Kasumi-1 (cell line): ENCODE measurements at places on chromosomes 5 and 9.
A peak's percentile ranks its signal among the peaks of the same experiment; 100 is the strongest.

- no peak for DNase-seq
These were observed 340.5 kb downstream of the PIK3R1 start for GRCh38 chr5:68555907-68556681.

DNA sequence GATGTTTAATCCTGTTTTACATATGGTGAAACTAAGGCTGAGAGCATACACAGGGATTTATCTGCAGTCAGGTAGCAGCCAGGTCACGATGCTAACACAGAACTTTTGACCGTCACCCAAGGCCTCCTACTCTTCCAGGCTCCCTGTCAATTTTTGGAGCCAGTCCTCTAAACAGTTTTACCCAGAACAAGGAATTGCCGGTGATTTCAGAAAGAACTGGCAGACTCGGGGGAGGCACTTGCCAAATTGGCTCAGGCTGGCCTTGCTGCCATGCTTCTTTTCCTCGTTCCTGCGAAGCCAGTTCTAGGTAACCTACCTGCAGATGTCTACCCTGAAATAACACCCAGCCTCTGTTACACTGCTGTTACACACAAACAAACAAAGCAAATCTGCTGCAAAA lies 21.2 kb downstream of the GRIA1 start:
- no peak for DNase-seq

GRCh38 chr5:38163636-38164237 lies 94.6 kb upstream of the EGFLAM start:
- DNase-seq, result no peak

- DNase-seq, result no peak
These were observed 93.9 kb upstream of the LMX1B start for GRCh38 chr9:126519660-126520420.

- DNase-seq, result no peak
These were observed 162.6 kb downstream of the TAF11L14 start for GRCh38 chr5:17796757-17797396.

DNA sequence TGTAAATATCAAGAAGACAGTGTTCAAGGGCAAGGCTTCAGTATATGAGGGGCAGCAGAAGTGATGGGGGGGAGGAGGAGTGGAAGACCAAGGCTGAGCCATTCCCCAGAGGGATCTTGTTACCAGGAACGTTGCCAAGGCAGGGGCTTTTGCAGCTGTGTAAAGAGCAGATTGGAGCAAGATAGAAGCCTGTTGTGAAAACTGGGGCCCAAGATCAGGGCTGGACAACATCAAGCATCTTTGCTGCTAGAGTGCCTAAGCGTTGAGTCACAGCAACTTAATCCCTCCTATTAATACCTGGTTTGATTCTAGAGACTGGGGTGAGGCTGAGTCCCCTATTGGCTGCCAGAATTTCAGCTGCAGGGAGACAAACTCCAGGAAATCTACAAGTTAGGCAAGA lies 18.4 kb upstream of the ERCC6L2 start:
- no peak for DNase-seq

GRCh38 chr5:312845-313244 lies 8.7 kb upstream of the AHRR start:
- DNase-seq, result no peak

DNA sequence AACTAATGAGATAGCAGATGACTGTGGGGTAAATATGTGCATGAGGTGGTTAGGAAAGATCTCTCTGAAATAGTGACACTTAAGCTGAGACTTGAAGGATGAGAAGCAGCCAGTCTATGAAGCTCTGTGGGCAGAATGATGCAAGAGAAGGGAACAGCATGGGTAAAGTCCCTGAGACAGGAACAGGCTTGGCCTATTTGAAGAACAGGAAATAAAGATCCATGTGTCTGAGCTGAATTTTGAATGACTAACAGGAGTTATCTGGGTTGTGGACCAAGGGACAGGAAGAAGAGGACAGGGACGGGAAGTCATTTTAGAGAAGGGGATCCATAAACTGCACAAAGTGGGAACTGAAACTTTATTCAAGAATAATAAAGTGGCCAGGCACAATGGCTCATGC lies 25.6 kb upstream of the HMGCS1 start:
- peak; percentile 99 for DNase-seq

- DNase-seq, result peak; percentile 14
These were observed 14.9 kb downstream of the GAPT start for GRCh38 chr5:58505971-58506640.

DNA sequence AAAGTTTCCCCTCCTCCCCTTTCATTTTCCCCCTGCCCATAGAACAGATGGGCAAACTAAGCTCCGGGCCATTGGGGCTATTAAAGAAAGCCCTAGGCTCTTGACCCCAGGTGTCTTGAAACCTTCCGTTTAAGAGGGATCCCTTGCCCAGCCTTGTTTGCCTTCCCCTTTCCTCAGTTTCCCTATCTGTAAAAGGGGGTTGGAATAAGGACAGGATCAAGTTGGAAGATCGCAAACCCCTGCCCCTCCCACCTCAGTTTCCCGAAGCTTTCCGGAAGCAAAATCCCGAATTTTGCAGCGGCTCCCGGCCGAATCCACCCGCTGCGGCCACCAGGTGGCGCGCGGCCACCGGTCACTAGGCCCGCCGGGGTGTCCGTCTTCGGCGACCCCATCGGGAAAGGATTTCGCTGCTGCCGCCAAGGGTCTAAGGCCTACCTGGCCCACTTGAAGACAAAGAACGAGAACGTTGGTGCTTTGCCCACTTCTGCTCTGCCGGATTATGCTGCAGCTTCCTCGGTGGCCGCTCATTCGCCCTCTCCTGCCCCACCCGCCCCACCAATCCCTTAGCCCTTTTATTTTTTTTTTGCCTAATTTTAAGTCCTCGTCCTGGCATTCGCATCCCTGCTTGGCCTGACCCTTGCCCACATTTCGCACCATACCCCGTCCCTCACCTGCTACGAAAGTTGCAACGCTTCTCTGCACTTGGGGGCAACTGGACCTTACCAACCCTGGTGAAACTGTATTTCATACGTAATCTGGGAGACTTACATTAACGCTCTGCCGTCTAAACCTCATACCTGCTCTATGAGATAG lies 962 bp upstream of the NR6A1 start:
- DNase-seq, result peak; percentile 30

DNA sequence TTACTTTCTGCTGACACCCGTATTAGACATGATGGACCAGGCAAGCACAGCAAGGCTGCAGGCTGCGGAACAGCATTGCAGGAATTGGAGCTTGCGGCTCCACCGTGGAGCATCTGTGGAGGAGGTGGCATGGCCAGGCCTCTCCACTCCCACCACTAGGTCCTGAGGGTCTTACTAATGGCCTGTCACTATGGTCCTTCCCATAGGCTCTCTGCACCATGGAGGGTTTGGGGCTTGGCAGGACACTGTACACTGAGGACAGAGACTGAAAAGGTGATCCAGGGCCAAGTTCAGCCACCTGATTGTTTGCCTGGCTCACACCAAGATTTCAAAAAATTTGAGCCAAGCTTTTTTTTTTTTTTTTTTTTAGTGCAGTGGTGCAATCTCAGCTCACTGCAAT lies 14.3 kb upstream of the ZBTB43 start:
- DNase-seq, result no peak

DNA sequence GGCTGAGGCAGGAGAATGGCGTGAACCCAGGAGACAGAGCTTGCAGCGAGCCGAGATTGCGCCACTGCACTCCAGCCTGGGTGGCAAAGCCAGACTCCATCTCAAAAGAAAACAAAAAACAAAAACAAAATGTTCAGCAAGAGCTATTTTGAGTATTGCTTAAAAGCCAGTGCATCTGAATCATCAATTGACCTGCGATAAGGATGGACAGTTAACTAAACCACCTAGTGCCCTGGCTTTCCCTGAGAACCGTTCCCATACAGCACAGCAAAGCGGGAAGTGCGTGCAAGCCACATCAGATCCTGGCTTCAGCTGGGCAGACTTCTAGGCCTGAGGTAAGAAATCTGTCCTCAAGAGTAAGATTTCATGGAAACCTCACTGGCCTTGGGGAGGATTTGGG lies 2.7 kb downstream of the DYNC2I2 start:
- DNase-seq, result no peak

GRCh38 chr9:38334234-38334633 lies 58.3 kb upstream of the ALDH1B1 start:
- DNase-seq, result peak; percentile 15

- DNase-seq, result peak; percentile 74
These were observed 79.7 kb upstream of the SSBP2 start for GRCh38 chr5:81830596-81830995.

- no peak for DNase-seq
These were observed 8.2 kb upstream of the EPB41L4B start for GRCh38 chr9:109328978-109329637.

DNA sequence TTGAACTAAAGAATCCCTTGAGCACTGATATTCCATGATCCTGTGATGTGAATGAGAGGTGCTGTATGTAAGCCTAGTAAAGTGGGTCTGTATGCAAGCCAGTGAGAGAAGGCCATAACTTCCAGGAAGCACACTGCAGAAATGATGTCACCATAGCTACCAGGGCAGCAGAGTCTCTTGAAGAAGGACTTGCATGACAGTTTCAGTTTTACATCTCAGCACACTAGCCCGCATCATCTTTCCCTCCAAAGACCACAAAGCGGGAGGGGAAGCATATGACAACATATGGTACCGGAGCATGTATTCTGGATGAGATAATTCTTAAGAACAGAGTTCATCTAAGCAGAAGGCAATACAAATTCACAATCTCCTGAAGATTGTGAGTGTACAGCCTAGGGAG lies 37.6 kb upstream of the MAST4 start:
- no peak for DNase-seq

GRCh38 chr5:171310212-171310818 lies 1.3 kb downstream of the TLX3 start:
- DNase-seq, result peak; percentile 57
